Stimulated activated CD4-positive, alpha-beta T cell treated with anti-CD3 and anti-CD28 coated beads, Interleukin-2, amount 100 ng/mL, for 4 hours (primary cell): ENCODE measurements at places on chromosomes 7 and 10.

- peak; percentile 41 for DNase-seq
Measured at GRCh38 chr10:128062881-128063563, 63.2 kb downstream of the MKI67 start.

GRCh38 chr10:8618834-8619233, 564.3 kb downstream of the GATA3 start:
- DNase-seq, result no peak

DNA sequence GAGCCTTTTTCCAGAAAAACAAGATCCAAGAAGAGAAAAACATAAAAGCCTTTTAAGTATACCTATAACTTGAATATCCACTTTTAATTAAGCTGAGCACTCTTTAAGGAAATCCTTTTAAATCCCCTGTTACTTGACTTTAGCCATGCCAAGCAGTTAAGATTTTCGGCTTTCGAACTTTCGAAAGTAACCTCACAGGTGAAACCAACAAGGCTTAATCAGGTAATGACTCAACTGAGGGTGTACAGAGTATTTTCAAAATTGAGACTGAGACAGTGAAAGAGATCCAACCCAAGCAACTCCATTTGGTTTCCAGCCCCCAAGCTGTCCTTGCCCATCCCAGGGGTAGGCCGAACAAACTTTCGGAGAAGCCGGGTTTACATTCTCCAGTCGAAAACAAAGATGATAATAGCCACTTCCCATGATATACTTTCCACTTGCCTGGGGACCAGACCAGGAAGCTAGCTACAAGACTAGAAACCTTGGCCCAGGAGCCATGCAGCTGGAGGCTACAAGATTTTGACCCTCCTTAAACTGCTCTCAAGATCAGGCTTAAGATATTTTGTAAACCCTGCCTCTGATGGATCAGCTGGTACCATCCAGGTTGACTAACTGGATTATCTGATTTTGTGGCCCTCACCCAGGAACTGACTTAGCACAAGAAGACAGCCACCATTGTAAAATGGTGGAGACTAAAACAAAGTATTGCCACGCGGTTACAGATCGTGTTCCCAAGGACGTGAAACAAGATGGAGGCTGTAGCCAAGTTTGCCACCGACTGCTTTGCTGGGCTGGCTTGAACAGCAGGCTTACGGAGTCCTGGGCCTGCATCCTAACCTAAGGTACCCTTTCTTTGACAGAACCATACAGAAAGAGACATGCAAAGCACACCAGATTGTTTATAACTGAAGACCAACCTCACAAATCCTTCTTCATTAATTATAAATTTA, 32.3 kb downstream of the C1GALT1 start:
- no peak for DNase-seq

DNA sequence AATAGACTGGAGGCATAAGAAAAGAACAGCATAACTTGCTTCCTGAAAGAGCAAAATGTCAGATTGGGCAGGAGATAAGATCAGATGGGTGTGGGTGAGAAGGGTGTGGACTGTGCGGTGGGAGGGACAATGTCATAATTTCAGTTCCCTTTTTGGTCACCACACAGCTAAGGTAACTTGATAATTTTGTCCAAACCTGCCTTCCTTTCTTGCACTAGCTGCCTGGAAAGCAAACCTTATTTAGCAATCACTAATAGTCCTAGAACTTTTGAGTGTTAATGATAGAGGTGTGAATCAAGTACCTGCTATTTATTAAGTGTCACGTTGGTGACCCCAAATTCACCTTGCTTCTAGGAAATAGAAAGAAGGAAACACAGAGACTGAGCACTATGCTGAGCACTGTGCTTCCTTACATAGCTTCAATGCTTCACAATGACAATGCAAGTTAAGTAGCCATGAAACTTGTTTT, 72.4 kb upstream of the SP4 start:
- DNase-seq, result peak; percentile 13

- DNase-seq, result no peak
Measured at GRCh38 chr10:35963685-35964084, 321.6 kb upstream of the FZD8 start.

- DNase-seq, result no peak
Measured at GRCh38 chr10:113752553-113752952, 1.1 kb downstream of the PLEKHS1 start.

DNA sequence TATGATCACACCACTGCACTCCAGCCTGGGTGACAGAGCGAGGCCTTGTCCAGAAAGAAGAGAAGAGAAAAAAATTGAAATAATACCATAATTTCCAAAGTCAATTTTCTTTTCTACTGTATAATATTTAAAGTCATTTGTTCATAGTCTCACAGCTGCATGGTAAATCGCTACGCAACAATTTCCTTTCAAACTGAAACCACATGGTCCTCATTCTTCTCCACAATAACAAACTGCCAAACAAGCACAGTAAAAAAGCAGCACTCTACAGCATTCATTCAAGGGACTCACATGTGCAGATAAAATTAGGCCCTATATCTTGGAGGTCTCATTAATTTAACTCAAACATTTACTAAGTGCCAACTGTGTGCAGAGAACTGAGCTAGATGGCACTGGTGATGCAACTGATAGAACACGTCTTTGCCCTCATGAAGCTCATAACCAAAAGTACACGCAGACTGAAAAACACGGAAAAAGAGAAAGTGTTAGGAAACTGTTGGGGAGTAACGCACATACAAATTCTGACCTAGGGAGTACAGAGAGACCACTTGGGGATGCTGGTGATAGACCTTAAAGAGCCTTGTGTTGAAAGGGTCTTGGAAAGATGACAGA, 68.4 kb upstream of the SRRM3 start:
- DNase-seq, result no peak

DNA sequence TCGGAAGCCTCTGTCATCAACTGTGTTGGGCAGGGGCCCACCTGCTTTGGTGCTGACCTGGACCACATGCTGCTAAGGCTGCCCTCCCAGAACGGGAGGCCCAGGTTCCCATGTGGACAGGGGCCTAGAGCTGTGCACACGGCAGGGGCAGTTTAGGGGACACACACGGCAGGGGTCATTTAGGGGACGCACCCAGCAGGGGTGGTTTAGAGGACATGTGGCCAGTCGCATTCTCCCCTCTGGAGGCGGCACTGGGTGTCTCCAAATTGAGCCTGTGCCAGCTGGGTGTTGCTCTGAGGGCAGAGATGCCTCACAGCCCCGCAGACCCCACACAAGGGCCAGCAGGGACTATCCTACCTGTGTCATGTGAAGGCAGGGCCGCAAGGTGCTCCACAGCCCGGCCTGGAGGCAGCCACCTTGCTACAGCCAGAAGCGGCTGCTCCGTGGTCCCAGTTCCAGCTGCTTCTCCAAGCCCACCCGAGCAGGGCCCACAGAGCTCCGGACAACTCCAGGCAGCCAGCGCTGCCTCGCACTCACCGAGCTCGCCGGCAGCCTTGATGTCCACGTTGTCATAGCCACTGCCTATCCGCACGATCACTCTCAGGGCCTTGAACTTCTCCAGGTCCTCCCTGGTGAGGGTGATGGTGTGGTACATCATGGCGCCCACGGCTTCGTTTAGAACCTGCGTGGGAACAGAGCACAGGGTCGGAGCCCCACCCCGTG, 60.7 kb downstream of the ZRANB1 start:
- DNase-seq, result no peak

- no peak for DNase-seq
Measured at GRCh38 chr10:30056767-30057355, 2.5 kb downstream of the JCAD start.

DNA sequence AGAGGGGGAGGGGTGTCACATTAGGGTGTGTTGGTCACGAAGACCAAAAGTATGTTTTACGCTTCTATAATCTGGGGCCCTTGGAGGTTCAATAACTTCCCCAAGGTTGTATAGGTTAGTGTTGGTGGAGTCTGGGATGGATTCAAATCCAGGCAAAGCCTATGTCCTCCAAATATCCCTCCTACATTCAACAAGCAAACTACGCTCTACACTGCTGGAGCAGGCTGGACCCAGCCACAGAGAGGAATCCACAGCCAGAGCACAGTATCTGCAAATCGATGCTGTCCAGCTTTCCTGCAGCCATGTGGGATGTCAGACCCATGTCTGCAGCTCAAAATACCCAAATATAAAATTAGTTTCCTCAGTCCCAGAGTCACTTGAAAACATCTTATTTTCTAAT, 198.0 kb downstream of the COBL start:
- no peak for DNase-seq

DNA sequence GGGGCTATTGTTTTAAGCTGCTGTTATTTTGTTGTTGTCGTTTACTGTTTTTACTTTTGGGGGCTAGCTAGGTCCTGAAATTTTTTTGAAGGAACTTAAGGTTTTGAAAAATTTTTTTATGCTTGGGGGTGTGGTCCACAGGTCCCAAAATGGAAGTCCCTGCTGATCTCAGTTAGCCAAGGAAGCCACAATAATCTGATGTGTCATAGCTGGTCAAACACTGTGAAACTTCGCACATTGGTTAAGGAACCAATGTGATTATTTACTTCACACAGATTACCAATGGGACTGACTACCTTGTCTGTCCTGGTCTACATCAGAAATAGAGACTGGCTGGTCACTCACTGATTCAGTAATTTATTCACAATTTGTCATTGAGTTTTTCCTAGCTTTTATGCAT, 29.5 kb upstream of the HYCC1 start:
- no peak for DNase-seq

DNA sequence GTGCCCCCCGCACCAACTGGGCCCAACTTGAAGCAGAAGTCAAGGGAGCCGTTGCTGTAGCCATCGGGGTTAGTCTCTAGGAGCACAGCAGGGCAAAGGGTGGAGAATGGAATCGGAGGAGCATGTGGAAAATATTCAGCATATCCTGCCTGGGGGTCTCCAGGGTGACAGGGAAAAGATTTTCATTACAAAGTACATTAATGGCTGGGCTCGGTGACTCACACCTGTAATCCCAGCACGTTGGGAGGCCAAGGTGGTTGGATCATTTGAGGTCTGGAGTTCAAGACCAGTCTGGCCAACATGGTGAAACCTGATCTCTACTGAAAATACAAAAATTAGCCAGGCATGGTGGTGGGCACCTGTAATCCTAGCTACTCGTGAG, 53.8 kb upstream of the ABLIM1 start:
- DNase-seq, result no peak

- DNase-seq, result no peak
Measured at GRCh38 chr7:151271699-151272355, 23.3 kb upstream of the SMARCD3 start.

DNA sequence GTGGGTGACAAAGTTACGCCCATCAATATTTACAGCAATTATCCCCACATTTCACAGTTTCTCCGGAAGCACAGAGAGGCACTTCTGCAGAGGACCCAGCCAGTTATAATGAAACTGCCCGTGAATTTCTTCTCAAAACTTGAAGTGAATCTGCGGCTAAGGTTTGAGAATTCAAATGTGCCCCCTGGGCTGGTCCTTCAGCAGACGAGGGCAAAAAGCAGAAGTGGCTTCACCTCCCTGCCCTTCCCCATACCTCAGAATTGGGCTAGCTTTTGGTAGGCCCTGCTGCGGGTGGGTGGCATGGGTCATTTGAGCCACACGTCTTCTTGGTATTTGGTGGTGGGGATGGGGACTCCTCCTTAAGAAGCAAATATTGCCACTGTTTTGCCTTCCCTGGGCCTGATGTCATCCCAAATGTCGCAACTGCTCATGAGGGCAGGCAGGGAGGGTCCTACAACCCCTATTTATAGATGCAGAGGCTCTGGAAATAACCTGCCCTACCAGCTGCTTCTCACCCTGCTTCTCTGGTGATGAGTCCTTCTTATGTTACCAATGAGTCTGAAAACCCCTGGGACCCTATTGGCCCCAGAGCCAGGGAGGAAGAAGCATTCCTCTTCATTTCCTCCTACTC, 16.6 kb upstream of the WDFY4 start:
- no peak for DNase-seq

GRCh38 chr10:31635415-31636065, 293.1 kb downstream of the ARHGAP12 start:
- no peak for DNase-seq

DNA sequence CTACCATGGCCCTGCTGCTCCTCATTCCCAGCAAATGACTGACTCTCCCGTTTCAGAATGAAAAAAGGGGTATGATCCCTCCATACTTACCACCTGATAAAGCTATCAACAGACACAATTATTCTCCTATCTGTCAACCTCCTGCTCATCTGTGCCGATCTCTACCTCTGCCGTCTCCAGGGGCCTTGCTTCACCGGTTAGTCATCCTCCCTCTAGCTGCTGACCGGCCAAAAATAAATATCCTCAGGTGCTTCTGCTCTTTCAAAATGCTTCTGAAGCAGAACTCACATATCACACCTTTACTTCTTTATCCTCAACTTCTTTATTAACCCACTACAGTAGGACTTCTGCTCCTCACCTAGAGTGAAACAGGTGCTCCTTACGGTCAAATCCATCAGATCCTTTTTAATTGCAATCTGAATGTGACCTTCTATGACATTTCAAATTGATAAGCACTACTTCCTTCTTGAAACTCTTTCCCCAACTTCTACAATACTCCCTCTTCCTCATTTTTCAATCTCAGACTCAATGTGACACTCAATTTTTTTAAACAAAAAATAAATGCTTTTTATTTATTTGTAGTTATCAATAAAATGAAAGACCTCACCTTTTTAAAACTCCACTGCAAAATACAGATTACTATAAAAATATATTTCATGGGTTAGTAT, 63.2 kb downstream of the LMBR1 start:
- DNase-seq, result no peak

DNA sequence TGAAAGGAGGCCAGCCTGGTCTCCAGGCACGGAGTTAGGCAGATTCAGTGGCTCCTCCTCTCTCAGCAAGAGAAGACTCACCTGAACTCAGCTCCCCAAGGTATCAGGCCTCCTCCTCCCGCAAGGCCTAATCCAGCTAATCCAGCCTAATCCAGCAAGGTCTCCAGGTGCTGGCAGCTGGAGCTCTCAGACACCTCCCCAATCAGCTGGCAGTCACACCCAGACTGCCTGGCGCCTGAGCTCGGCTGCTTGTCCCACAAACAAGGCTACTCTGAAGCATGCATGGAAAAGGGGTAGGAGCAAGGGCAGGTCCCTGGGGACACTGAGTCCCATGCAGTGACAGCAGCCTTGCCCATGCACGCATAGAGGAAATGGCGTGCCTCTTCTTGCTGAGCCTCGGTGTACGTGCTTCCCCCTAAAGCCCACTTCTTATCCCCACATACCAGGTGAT, 3.3 kb upstream of the OPN4 start:
- DNase-seq, result no peak

DNA sequence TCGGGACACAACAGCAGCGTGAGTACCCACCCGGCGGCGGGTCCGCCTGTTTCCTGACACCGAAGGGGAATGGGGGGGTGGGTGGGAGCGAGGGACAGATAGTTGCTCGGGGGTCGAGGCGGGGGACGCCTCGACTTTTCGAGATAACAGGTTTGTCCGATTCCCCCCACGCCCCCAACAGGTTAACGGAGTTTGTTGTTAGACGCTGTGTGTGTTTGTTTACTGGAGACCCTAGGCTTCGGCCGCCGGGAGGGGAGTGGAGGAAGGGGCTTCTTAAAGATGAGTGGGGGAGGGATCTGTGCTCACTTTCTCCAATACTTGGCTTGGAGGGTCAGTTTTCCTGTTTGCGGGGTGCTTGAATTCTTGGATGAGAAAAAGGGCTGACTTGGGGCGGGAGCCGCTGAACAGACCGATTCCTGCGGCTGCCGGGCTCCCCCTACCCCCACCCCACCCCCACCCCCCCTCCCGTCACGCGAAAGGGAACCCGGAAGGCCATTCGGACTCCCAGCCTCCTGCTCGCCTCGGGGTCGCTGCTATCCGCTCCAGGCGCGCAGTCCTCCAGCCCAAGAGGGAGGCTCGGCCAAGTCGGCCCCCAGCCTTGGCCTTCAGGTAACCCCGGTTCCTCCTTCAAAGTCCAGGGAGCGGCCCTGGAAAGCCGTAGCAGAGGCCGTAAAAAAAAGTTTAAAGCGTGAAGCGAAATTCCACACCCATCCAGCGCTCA, 1.0 kb downstream of the SORCS3 start:
- no peak for DNase-seq
